Epithelial cell of esophagus (primary cell): ENCODE measurements at places on chromosomes 7 and 10.

GRCh38 chr7:36315309-36315944, 74.2 kb upstream of the ANLN start:
- no peak for DNase-seq

GRCh38 chr10:7445474-7446185, 34.8 kb upstream of the SFMBT2 start:
- no peak for DNase-seq

GRCh38 chr10:60363187-60363586, 26.5 kb downstream of the ANK3 start:
- no peak for DNase-seq

GRCh38 chr10:35070521-35070920, 19.6 kb downstream of the CUL2 start:
- DNase-seq: no peak

- DNase-seq: no peak
These were observed 65.3 kb upstream of the DKK1 start for GRCh38 chr10:52248697-52249306.

DNA sequence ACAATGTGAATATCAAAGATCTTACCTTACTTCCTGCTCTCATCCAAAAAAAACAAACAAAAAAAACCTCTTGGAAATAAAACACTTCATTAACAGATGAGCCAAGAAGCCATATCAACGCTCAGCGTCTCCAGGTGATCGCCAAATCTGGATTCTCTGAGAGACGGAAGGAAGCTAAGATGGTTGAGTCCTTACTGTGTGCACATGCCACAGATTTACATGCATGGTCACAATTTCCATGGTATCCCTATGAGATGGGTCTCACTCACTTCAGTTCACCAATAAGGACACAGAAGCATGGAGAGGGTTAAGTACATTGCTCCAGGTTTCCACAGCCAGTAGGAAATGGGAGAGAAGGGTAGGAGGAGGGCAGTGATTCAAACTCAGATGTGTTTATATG, 1.0 kb downstream of the AOAH start:
- no peak for DNase-seq

DNA sequence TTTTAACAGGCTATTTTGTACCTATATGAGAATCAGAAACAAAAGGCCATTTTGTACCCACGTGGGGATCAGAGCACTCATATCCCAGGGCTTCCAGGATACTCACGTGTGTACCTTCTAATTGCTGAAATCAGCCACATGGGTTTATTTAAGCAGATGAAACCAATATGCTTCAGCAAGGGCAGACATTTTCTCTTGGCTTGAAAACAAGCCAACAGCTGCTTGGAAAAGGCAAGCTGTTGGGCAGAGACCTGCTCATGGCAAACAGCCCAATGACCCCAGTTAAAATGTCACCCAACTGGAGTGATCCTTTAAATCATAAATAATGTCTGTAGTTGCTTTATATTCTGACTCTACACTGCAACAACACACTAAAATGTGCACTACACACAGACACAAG, 26.5 kb upstream of the TOMM7 start:
- no peak for DNase-seq

DNA sequence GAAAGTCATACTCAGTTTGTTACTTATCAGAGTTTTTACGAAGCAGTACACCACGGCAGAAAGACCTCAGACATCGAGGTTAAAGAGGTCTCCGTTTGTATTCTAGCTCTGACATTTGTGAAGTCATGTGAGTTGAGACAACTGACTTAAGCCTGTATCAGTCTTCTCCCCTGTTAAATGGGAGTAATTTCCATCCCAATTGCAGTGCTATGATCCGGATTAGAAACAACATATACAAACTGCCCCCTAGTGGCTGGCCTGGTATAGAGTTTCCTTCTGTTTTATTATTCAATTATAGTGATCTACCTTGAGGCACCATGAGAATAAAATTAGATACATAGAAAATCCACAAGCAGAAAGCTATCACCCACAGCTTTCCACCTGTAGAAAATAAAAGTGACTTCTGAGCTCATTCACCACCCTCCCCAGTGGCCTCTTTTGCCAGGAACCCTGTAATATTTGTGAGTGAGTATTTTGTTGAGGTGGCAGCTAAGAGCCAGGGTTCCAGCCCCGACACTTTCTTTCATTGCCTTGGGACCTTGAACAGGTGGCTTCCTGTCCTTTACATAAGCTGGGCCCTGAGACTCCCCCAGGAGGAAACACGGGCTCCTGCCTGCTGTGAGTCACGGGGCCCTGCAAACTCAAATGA, 607.2 kb upstream of the MGMT start:
- no peak for DNase-seq
